Tibial nerve (tissue), 4 donors: ENCODE measurements at places on chromosomes 1 and 21.

DNA sequence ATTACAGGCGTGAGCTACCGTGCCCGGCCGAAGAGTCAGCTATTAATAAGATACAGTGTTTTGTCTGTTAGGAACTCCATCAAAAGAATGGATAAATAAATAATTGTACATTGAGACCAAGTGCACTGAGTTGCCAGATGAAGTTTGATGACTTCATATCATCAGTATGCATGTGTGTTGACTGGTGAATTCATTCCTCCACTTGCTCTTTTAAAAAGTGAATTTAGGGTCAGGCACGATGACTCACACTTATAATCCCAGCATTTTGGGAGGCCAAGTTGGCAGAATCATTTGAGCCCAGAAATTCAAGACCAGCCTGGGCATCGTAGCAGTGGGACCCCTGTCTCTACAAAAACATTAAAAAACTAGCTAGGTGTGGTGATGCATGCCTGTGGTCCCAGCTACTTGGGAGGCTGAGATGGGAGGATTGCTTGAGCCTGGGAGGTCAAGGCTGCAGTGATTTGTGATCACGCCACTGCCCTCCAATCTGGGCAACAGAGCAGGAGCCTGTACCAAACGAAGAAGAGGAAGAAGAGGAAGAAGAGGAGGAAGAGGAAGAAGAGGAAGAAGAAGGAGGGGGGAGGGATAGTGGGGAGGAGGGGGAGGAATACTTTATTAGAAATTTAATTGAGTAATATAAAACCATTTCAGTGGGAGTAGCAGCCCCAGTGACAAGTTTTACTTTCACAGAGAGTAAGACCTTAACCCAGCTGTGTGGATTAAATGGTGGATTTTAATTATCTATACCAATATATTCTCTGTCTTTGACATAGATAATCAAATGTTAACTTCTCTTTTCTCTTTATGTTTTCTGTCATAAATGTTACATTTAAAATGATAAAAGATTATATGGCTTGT is 74.9 kb downstream of the CCDC18 start:
- no peak overlapping the region for H3K27ac ChIP-seq
- no peak for DNase-seq
- H3K4me3 ChIP-seq = no peak overlapping the region
- H3K36me3 ChIP-seq = peaks cover 15% of the 10 kb centered on the region

- H3K36me3 ChIP-seq = peaks cover 43% of the 10 kb centered on the region
- H3K27me3 ChIP-seq = no peaks in the 10 kb centered on the region
- H3K4me3 ChIP-seq = no peak overlapping the region
Measured at GRCh38 chr1:27405074-27405473, 12.7 kb downstream of the GPR3 start.

- DNase-seq = no peak
- no peak overlapping the region for H3K27ac ChIP-seq
- no peaks in the 10 kb centered on the region for H3K27me3 ChIP-seq
- peaks cover under 1% of the 10 kb centered on the region for H3K36me3 ChIP-seq
- H3K4me1 ChIP-seq = peaks cover 21% of the 10 kb centered on the region
- H3K4me3 ChIP-seq = no peak overlapping the region
Measured at GRCh38 chr1:230274254-230274653, 151.9 kb downstream of the PGBD5 start.

- H3K36me3 ChIP-seq = no peaks in the 10 kb centered on the region
- no peak overlapping the region for H3K4me3 ChIP-seq
- DNase-seq = no peak
Measured at GRCh38 chr1:186104459-186104858, 270.6 kb downstream of the TPR start.

GRCh38 chr1:166721145-166721544 is 118.1 kb upstream of the POGK start:
- no peak overlapping the region for H3K4me3 ChIP-seq
- H3K27me3 ChIP-seq = no peaks in the 10 kb centered on the region
- DNase-seq = no peak
- H3K4me1 ChIP-seq = no peaks in the 10 kb centered on the region

DNA sequence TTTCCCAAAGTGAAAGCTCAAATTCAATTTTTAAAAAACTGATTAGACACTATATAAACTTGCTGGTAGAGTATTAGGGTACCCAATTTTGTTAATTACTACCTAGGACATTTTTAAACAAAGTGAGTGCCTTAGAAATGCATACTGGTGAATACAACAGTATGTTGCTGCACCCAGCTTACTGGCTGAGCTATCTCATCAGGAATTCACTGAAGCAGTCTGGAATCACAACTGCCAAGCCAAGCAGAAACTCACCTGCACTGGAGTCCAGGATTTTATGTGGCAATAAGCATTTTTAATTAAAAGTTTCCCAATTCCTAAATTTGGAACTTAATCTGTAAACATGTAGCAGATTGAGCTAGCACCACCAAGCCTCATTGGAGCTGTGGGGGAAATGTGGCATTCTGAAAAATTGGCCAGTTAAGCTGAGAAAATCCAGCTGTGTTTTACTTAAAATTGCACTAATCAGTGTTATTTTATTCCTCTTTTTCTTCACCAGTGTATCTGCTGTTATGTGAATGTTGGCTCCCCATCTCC is 61.8 kb downstream of the CLEC20A start:
- no peak overlapping the region for H3K27ac ChIP-seq
- no peaks in the 10 kb centered on the region for H3K4me1 ChIP-seq
- H3K36me3 ChIP-seq = no peaks in the 10 kb centered on the region
- no peak for DNase-seq
- H3K27me3 ChIP-seq = no peaks in the 10 kb centered on the region

- H3K27ac ChIP-seq = no peak overlapping the region
- no peak overlapping the region for H3K4me3 ChIP-seq
- H3K4me1 ChIP-seq = no peaks in the 10 kb centered on the region
- DNase-seq = no peak
- H3K36me3 ChIP-seq = no peaks in the 10 kb centered on the region
- no peaks in the 10 kb centered on the region for H3K27me3 ChIP-seq
Measured at GRCh38 chr1:52707927-52708655, 9.9 kb upstream of the COA7 start.

DNA sequence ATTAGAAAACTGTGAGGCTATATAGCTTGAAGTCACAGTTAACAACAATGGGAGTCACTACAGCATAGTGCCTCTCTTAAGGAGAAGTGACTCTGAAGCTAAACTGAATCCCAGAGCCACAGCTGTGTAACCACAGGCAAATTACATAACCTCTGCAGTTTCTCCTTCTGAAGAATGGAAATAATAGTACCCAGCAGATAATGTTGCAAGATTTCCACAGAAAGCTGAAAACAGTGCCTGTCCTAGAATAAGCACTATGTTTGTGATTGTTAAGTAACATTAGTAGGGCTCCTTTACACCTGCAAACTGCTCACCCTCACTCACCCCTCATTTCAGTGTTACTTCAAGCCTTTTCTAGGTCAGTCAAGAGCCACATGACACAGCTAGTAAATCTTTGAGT is 886.7 kb downstream of the PLA2G4A start:
- H3K27ac ChIP-seq = no peak overlapping the region
- no peaks in the 10 kb centered on the region for H3K36me3 ChIP-seq
- H3K4me3 ChIP-seq = no peak overlapping the region
- DNase-seq = no peak

DNA sequence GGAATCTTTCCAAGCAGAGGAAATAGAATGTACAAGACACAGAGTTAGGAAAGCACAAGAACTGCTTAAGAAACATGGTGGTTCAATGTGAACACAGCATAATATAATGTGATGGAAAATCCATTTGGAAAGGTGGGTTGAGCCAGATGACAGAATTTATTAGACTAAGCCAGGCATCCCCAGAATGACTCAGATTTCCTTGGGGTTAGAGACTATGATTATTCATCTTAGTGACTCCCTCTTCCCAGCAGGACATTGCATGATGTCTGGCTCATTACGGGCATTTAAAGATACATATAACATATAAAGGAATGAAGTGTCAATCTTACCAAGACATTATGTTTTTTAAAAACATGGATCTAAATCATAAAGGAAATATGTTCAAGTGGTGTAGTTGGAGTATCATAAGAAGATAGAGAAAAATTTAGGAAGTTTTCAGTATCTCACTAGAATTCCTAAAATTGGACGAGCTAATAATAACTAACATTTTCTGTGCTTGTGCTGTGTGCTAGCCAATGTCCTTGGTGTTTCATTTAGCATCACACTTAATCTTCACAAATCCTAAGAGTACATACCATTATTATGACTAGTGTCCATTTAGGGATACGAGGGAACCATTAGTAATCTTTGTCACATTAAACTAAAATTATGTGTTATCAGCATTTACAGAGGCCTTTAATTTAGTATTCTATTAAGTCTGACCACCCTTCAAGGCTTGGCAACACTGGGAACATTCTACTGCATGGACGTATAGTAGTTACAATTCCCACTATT is 41.0 kb upstream of the ST6GALNAC5 start:
- DNase-seq = no peak
- peaks cover 9% of the 10 kb centered on the region for H3K4me1 ChIP-seq
- H3K27me3 ChIP-seq = no peaks in the 10 kb centered on the region
- no peaks in the 10 kb centered on the region for H3K36me3 ChIP-seq
- no peak overlapping the region for H3K27ac ChIP-seq
- H3K4me3 ChIP-seq = no peak overlapping the region

DNA sequence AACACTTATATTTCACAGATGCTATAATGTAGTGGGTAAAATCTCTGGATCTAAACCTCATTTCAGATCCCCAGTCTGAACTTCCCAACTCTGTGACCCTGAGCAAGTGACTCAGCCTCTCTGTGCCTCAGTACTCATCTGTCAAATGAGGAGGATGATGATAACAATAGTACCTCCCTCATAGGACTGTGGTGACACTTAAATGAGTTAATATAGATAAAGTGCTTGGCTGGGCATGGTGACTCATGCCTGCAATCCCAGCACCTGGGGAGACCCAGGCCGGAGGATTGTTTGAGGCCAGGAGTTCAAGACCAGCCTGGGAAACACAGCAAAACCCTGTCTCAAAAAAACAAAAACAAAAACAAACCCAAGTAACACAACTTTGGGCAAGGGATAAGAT is 4.7 kb upstream of the ECE1 start:
- no peak overlapping the region for H3K4me3 ChIP-seq
- DNase-seq = no peak
- H3K4me1 ChIP-seq = peaks cover 84% of the 10 kb centered on the region
- no peak overlapping the region for H3K27ac ChIP-seq
- H3K36me3 ChIP-seq = no peaks in the 10 kb centered on the region

GRCh38 chr1:232292239-232292638 is 337.7 kb downstream of the SIPA1L2 start:
- no peak for DNase-seq
- H3K36me3 ChIP-seq = no peaks in the 10 kb centered on the region
- no peaks in the 10 kb centered on the region for H3K4me1 ChIP-seq
- no peak overlapping the region for H3K4me3 ChIP-seq
- no peak overlapping the region for H3K27ac ChIP-seq
- no peaks in the 10 kb centered on the region for H3K27me3 ChIP-seq

DNA sequence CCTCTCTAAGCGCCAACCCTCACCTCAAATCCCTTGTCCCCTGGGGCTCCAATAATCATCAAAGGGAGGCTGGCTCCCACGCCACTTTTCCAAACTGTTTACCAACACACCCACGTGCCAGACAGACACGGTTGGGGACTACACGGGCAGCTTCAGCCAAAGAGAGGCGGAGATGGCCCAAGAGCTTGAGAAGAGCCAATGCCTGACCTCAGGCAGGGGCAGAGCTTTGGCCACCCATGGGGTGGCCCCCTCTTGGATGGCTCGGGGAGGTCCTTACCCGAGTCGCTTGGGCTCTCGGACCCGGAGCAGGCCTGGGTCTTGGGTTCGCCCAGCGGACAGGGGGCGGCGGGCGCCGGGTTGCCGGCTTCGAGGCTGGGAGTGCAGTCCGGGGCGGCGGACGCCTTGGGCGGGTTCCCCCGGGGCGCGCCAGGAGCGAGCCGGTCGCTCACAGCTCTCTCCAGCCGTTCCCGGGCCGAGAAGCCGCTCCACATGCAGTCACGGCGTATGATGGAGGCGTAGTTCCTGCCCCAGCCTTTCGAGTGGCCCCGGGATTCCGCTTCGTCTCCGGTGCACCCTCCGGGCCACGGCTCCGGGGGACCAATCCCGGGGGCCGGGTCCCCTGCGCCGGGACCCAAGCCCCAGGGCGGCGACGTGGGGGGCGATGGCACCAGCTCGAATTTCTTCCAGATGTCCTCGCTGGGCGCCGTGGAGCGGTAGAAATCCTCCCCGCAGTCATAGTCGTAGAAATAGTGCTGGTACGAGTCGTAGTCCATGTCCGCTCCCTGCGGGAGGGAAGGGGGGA is 854 bp downstream of the MYCL start:
- no peak for DNase-seq
- peak overlapping the region; percentile 61 for H3K4me3 ChIP-seq

GRCh38 chr1:234226113-234226818 is 147.0 kb upstream of the COA6 start:
- H3K36me3 ChIP-seq = no peaks in the 10 kb centered on the region
- H3K4me1 ChIP-seq = no peaks in the 10 kb centered on the region
- H3K4me3 ChIP-seq = no peak overlapping the region
- no peak overlapping the region for H3K27ac ChIP-seq

DNA sequence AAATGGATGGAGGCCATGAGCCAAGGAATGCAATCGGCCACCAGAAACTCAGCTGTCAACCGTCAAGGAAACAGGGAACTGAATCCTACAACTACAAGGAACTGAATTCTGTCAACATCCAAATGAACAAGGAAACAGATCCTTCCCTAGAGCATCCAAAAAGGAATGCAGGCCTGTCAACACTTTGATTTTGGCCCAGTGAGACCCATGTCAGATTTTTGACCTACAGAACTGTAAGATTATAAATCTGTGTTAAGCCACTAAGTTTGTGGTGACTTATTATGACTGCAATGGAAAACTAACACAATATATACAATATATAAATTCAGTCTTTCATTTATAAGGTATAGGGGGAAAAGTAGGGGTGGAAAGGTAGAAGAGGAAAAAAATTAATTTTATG is 55.3 kb downstream of the SHCBP1L start:
- no peaks in the 10 kb centered on the region for H3K36me3 ChIP-seq
- no peak overlapping the region for H3K27ac ChIP-seq
- no peaks in the 10 kb centered on the region for H3K27me3 ChIP-seq
- H3K4me3 ChIP-seq = no peak overlapping the region
- DNase-seq = no peak
- H3K4me1 ChIP-seq = no peaks in the 10 kb centered on the region

DNA sequence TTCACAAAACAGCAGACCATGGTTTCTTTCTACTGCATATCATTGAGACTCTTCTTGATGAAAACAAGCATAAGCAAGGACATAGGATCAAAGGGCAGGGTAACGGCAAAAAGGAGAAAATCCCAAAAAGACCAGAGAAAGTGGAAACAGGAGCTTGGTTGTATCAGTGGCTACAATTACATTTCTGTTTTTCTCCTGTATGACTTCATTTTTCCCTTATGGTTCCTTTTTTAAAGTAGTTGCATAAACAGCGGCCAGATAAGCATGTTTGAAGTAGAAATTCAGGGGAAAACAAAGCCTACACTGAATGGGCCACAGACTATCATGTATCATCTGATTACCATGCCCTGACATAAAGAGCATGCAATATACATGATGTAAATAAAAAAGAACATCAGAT is 4.6 kb downstream of the EGLN1 start:
- H3K4me3 ChIP-seq = peak overlapping the region; percentile 87
- no peak for DNase-seq
- peaks cover 39% of the 10 kb centered on the region for H3K4me1 ChIP-seq
- H3K36me3 ChIP-seq = no peaks in the 10 kb centered on the region
